ENCODE measurements at places on chromosomes 1 and 21.

DNA sequence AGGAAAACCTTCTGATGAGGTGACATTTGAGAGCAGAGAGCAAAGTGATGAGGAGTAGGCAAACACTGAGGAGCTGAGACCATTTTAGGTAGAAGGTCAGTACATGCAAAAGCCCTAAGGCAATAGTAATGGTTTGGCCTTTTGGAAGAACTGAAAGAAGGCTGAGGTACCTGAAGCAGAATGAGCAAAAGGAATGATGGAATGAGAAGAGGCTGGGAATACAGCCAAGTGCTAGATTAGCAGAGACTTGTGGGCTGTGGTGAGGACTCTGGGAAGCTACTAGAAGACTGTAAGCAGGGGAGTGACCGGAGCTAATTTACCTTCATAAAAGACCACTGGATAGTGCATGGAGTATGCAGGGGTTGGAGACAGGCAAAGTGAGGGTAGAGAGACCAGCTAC is 77.9 kb downstream of the GFI1 start:
- DNase-seq: no peak

GRCh38 chr21:37257511-37257966 is 9.6 kb downstream of the VPS26C start:
- no peak for DNase-seq

- DNase-seq: no peak
Measured at GRCh38 chr1:186042230-186042629, 308.0 kb downstream of the HMCN1 start.

GRCh38 chr1:231630558-231631205 is 4.1 kb downstream of the DISC1 start:
- DNase-seq: no peak

DNA sequence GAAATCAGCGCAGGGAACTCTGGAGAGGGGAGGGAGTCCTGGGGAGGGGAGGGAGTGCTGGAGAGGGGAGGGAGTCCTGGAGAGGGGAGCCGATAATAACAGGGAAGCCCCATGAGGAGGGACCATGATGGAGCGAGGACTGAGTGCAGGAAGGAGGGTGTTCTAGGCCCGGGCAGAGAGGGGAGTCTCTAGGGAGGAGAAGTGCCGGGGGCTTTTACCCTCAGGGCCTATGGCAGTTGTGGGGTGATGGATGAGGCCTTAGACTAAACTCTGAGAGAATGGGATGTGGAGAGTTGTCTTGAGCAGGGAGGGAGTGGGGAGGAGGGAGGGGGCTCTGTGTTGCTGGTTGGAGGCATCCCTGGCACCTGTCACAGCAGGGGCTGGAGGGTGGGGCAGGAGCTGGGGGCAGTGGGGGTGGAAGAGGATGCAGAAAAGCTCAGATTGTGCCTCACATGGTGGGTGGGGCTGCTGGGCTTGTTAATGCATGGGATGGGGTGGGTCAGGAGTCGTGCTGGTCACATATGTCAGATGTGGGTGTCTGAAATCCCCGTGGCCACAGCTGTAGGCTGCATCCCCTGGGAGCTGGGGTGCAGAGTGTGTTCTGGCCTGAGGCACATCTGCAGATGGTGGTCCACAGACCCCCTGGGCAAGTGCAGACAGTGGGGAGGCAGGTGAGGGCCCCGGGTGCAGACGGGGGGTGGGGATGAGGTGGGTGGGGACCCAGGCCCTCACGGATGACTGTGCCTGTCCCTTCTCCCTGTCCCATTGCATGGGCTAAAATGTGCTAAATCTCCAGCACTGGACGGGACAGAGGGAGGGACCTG is 88.4 kb upstream of the COL6A1 start:
- no peak for DNase-seq

DNA sequence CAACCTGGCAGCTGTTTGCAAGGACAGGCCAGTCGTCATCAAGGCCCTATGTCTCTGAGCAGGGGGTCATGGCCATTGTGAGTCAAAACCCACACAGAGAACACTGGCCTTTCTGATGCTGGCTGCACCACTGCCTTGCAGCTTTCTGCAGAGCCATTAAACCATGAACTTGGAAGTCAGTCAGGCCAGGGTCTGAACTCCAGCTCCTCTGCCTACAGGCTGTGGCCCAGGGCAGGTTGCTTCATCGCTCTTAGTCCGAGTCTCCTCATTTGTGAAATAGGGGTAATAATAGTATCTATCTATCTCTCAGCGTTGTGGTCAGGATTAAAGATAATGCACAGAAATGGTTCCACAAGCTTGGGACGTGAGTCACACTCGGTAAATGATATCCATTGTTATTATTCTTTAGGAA is 35.8 kb upstream of the HIVEP3 start:
- no peak for DNase-seq

GRCh38 chr1:101120868-101121267 is 95.3 kb upstream of the DPH5 start:
- DNase-seq: no peak

DNA sequence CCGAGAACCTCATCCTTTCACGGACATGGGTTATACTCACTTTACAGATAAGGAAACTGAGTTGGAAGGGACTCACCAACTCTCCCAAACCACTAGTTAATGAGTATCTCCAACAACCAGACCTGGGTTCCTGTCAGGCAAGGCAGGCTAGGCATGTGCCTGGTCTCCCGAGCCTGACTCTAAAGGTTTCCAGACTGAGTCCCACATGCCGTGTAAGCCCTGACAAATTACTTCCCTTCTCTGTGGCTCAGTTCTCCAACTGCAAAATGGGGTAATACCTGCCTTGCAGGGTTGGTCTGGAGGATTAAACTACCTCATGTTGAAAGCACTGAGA is 34.3 kb downstream of the SSBP3 start:
- no peak for DNase-seq

DNA sequence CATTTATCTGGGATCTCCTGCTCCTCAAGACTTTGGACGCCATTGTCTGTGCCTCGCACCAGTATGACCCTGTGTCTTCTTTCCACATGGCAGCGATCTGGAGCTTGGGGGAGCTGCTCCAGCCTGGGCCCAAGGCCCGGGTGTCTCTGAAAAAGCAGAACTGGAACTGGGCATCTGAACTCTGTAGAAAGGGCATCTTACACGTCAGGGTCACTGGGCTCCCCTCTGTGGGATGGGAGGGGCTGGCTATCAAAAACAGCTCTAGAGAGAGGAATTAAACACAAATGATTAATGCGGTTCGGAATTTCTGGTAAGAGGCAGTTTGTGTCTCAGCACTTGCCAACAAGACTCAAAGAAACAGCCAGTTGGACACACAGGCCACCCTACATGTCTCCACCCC is 16.1 kb downstream of the FCRL1 start:
- no peak for DNase-seq

DNA sequence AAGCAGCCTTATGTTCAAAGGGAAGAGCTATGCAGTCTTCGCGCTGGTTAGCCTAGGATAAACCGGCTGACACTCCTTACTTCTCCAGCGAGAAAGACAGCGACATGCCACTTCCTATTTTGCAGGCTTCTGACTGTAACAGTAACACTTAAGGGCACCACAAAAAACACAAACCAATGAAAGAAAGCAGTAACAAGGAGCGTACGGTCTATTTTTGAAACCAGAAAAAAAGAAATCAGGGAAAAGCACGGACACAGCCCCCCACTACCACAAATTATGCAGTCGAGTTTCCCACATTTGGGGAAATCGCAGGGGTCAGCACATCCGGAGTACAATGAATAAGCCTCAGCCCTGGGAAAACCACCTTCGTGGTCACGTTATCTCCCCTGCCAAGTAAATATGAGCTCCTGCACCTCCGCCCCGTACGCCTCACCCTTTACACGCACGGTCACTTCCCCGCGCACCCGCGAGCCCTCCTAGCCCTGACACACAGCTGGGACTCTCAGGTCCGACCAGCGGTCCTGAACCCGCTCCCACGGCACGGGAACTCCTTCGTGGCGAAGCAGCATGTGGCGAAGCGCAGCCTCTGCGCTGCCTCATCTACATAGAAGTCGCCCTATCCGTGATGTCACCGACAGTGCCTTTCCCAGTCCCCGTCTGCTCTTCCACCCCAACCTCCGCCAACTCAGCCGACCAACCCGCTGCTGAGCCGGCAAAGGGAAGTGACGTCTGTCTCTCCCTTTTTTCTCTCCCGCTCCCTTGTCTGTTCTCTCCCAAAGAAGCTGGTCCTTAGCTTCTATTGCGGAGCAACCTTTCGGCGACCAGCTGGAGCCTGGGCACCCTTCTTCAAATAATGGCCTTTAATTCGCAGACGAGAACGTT is 40.9 kb upstream of the PPIAL4F start:
- peak; percentile 47 for DNase-seq

GRCh38 chr1:90174246-90174645 is 179.3 kb downstream of the ZNF326 start:
- DNase-seq: no peak

- peak; percentile 55 for DNase-seq
Measured at GRCh38 chr1:12658531-12659453, 14.9 kb downstream of the AADACL4 start.

DNA sequence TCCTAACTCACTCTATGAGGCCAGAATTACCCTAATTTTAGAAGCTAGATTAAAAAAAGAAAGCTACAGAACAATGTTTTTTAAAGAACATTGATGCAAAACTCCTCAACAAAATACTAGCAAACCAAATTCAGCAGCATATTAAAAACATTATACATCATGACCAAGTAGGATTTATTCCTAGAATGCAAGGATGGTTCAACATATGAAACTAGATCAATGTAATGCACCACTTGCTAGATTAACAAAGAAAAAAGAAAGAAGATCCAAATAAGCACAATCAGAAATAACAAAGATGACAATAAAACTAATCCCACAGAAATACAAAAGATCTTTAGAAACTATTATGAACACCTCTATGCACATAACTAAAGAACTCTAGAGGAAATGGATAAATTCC is 13.3 kb upstream of the PPT1 start:
- no peak for DNase-seq

- no peak for DNase-seq
Measured at GRCh38 chr1:36081926-36082485, 1.9 kb upstream of the TEKT2 start.

- no peak for DNase-seq
Measured at GRCh38 chr21:45112371-45112770, 38.0 kb downstream of the ADARB1 start.

DNA sequence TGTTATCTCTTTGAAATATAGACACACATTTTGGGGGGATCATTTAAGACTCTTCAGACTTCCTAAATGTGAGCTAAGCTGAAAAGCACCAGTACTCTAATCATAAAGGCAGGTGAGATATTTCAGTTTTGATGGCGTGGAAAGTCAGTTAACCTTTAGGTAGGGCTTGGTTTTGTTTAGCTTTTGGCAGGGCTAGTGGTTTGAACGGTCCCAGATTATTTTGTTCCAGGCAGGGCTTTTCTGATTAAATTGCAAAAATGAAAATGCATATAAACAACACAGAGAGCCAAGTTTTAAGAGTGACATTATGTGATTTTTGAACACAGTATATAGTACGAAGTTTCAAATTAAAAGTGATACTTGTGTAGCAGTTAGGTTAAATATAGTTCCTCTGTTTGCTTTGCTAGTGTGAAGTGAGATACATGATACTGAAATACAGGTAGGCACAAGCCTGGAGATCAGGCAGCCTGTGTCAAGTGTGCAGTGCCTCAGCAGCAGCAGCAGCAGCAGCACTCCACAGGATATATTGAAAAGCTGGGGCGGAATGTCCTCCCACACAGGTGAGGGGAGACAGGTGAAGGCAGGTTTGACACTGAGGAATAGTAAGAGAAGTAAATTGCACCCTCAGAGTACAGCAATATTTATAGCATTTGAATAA is 47.4 kb downstream of the CAMTA1 start:
- DNase-seq: no peak

- no peak for DNase-seq
Measured at GRCh38 chr1:227314014-227314848, 4.1 kb downstream of the CDC42BPA start.

DNA sequence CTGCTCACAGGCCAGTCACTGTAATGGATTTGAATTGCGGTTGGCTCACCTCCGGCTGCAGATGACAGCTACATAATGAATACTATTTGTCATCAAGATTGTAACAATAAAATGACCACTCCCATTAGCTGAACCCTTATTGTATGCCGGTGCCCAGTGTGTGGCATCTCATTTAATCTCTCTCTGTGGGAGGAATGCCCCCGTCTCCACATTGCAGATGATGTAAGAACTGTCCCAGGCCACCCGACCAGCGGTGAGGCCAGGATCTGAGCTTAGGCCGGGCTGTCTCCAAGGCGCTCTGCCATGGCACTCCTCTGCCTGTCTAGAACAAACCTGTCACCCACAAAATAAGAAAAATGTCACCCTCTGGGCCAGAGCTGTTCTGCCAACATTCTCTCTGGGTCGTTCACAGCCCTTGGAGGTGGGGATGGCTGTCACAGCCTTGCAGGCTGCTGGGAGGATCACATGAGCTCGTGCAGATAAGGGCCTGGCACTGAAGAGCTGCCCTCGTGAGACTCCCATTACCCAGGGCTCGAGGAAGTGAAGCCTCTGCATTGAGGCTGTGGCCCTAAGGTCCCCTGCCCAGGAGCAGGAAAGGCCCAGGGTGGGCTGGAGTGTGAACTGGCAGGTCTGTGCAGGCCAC is 52.7 kb downstream of the ECE1 start:
- no peak for DNase-seq

- DNase-seq: no peak
Measured at GRCh38 chr1:177902266-177902665, 67.6 kb downstream of the SEC16B start.

- DNase-seq: no peak
Measured at GRCh38 chr1:85326336-85326735, 49.9 kb upstream of the BCL10 start.

DNA sequence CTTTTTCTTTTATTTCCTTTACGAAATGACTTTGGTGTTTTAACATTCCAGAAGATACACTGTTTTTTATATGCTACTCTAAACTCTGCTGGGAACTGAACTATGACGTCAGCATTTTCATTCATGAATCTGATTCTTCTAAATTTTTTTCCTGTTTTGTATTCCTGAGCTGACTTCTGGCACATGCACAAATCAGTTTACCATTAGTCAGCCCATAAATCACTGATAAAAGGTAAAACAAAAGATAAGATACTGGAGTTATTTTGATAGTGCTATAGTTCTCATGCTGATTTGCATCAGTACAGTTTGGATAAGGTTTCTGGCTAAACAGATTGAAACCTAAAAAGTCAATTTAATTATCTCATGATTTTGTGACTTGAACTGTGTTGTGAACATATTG is 10.4 kb downstream of the CAMTA1 start:
- DNase-seq: no peak

- DNase-seq: no peak
Measured at GRCh38 chr1:164699815-164700491, 141.0 kb downstream of the PBX1 start.

GRCh38 chr1:196144588-196144987 is 463.7 kb downstream of the KCNT2 start:
- DNase-seq: no peak

DNA sequence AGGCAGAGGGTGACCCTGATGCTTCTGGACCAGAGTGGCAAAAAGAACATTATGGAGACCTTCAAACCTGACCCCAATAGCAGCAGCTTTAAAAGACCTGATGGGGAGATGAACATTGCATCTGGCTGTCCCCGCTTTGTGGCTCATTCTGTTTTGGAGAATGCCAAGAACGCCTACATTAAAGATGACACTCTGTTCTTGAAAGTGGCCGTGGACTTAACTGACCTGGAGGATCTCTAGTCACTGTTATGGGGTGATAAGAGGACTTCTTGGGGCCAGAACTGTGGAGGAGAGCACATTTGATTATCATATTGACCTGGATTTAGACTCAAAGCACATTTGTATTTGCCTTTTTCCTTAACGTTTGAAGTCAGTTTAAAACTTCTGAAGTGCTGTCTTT is 45.8 kb downstream of the TRAF5 start:
- no peak for DNase-seq

- DNase-seq: no peak
Measured at GRCh38 chr1:224736619-224737352, 120.7 kb downstream of the CNIH3 start.
